Type B pancreatic cell (in vitro differentiated cells): ENCODE measurements at places on chromosomes 12 and 14.

DNA sequence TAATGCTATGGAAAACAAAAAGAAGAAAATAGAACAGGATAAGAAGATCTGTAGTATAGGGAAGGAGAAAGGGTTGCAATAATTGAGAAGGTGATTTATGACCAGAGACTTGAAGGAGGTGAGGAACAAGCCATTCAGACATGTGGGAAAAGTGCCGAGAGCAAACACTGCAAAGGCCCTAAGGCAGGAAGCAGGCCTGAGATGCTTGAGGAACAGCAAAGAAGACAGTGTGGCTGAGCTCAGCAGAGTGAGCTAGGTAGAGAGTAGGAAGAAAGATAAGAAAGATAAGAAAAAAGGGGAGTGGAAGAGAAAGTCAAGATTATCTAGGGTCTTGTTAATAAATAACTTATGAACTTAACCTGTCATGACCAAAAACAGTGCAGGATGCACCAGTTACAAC lies 671.8 kb downstream of the RPS29 start:
- DNase-seq: no peak

- no peak for DNase-seq
These were observed 434.7 kb downstream of the FUT8 start for GRCh38 chr14:65847075-65847847.

DNA sequence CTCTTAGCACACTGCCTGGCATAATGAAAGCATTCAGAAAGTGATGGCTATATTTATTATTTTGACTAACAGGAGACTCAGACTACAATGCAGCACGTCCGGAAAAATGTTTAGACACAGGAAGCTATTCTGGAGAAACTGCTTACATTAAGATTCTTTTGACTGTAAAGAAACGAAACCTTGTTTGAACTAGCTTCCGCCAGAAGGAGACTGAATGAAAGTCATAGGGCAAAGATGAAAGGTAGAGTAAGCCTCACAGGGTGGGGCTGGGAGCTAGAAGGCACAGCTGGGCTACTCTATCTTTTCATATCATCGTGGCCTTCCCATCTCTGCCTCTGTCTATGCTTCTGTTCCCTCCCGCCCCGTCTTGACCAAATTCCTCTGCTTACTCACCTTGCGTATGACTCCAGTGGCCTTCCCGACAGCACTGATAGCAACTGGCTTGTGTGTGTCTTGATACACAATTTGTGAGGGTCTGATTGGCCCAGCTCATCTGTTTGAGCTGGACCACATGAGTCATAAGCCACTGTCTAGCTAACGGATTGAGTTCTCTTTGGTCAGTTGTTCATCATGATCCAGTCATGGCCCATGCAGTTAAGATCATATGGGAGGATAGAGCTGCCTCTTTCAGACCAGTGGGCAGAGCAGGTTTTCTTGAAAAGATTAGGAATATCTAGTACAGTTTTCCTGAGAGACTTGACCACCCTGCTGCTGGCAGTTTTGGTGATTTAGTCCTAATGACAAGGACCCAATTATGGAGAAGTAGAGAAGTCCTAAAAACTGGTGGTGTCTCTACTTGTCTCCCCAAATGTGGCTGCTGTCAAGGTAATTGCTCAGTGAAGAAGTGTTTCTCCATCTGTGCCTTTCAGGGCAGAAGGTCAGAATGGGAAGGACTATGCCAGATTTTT lies 151.5 kb upstream of the SLC38A2 start:
- no peak for DNase-seq

GRCh38 chr14:69171569-69171968 lies 18.6 kb upstream of the DCAF5 start:
- DNase-seq: no peak

- DNase-seq: no peak
These were observed 296.4 kb downstream of the FOXG1 start for GRCh38 chr14:29062976-29063375.
